Activated T-cell treated with anti-CD3 and anti-CD28 coated beads for 24 hours (primary cell): ENCODE measurements at places on chromosomes 1 and 21.

- DNase-seq = no peak
These were observed 77.6 kb upstream of the SYT6 start for GRCh38 chr1:114231301-114231700.

- no peak for DNase-seq
These were observed 90.0 kb downstream of the PAPPA2 start for GRCh38 chr1:176552999-176553398.

DNA sequence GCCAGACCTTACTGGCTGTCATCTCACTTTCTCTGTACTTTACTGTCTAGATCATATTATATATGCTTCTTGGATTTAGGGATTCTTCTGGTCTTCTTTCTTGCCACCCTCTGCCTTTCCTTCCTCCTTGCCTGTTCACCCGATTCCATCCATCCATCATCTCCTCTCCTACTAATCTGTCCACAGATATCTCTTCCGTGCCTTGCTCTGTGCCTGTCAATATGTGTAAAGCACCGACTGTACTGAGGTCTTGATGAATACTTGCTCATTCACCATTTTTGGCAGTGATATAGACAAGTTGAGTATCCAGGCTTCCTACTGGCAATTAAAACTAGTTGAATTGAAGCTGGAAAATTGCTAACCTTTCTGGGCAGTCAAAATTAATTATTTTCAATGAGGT, 8.1 kb downstream of the FMN2 start:
- no peak for DNase-seq

DNA sequence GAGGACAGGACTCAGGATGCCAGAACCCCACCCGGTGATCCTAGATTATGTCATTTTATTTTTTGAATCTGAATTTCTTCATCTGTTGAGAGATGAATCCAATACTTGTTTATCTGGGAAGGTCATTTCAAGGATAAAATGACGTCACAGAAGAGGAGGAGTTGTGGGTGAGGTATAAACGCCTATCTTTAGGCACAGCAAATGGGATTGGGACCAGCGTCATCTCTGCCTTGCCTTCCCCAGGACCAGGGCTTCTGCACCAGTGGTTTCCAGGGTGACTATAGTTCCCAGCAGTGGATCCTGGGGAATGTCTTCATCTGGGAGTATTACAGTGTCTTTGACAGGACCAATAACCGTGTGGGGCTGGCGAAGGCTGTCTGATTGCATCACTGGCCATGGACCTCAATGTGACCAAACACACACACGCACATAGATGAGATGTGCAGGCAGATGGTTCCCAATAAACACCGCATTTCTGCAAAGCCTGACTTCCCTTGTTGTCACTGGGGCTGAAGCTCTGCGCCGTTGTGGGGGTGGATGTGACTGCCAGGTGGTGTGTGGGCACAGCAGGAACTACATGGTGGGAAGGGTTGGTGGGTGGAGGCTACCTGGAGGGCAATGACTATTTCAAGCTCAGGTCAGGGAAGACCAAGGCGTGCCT, 28.1 kb downstream of the KCNA10 start:
- DNase-seq = no peak

GRCh38 chr1:3670823-3671265, 18.5 kb downstream of the TP73 start:
- no peak for DNase-seq

DNA sequence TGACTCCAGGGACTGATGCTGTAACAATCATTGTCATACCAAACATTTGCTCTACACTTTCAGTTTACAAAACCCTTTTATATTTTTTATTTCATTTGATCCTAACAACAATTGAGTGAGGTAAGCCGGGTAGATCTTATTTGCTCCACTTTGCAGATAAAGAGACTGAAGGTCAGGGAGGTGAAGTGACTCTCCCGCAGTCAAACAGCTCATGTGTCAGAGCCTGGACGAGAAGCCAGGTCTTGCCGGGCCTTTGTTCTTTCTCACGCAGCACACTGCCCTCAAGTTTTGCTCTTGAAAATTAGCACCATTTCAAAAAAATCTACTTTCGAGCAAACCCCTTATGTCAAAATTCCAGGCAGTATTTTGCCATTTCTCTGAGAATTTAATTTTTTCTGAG, 65.2 kb downstream of the CD247 start:
- no peak for DNase-seq

- no peak for DNase-seq
These were observed 111.8 kb downstream of the TAS1R2 start for GRCh38 chr1:18747671-18748070.

DNA sequence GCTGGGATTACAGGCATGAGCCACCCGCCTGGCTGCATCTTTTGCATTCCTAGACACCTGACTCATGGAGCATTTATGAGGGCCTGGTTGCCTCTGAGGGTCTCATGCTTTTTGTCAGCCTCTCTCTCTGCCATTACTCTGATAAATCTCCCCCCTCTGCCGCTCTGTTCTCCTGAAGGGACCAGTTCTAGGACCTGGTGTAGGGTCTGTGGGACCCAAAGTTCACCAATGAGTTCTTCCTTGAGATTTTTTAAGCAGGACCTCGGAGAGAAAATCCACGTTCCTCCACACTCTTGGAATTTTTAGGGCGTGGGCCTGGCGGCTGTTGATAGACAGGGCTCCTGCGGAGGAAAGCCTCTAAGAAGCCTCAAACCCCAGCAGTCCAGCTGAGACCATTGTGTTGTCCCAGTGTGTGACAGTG, 91.9 kb upstream of the ERRFI1 start:
- no peak for DNase-seq

GRCh38 chr1:33714421-33714820, 149.5 kb upstream of the HMGB4 start:
- DNase-seq = no peak

DNA sequence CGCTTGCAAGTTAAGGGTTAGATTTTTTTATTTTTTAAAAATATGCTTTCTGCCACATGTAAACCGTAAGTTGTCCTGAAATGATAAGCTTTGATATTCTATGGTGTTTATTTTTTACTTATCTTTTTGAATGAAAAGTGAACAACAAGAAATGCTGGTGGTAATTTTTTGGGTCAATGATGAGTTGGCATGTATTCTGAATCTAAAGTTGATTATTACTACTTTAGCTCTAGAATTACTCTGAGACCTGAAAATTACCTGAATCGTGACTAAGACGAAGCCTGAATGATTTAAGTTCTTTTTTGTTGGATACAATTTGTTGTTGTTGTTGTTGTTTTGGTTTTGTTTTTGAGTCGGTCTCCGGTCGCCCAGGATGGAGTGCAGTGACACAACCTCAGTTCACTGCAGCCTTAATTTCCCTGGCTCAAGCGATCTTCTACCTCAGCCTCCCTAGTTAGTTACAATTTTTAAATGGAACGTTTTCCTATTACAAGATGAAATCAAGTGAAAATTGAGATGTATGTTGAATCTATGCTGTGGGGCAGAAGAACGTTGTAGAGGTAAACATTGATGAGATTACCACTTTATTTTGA, 941 bp downstream of the RABGGTB start:
- DNase-seq = no peak

- no peak for DNase-seq
These were observed 92.7 kb upstream of the ATP1B1 start for GRCh38 chr1:169013821-169014220.

DNA sequence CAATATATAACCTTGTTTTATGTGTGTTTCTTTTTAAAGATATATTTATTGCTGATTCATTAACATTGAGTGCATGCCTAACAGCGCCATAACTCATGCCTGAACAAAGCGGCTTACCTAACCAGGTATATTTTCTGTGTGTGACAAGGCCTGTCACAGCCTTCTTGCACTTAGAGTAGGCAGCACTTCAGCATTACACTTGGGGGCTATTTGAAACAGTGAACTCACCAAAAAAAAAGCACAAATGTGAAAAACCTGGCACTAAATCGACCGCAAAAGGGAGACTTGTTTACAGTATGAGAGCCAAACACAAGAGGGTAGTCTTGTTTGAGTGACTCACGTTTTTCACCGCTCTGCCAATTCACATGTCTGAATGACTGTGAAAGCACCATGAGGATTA, 111.7 kb downstream of the DISP1 start:
- DNase-seq = no peak

- DNase-seq = no peak
These were observed 371.8 kb upstream of the POU3F1 start for GRCh38 chr1:38418195-38419030.

DNA sequence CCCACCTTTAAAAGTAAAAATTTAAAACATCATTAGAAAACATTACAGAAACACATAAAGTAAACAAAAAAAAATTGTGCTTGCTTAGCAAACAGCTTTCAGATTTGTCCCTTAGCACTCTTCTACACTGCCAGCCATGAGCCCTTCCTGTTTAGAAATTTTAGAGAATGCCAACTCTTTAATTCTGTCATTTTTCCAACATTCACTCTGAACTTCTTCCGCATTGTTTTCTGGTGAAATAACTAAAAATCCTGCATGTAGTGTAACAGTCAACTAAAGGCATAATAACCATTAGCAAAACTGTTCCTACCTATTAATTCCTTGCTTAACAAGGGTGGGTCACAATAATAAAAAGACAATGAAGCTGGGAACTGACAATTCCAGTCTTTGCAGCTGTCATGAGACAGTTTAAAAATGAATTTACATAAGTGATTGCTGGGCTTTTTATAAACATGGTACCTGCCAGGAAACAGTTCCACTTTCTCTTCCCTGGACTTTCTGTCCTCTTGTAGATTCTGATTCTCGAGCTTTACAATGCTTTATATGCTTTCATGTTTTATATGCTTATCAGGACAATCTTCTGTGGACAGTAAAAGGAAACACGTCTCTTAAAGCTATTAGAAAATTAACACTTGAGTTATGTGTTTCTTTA, 19.0 kb downstream of the GNG12 start:
- no peak for DNase-seq

DNA sequence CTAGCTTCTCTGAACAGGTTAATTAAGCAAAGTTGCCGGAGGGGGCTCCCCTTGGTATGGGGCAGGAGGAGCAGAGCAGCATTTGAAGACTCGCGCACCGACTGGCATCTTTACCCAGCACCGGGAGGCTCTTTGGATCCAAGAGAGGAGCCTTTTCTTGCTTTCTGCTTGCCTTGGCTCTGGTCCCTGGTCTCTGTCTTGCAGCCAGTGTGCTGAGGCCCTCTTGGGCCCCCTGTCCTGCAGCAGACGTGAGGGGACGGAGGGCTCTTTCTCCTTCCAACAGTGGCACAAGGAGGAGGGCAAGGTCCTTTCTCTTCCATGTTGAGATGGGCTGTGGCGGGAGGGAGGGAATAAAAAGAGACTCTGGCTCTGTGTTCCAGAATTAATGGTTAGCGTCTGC, 45.6 kb downstream of the ZBTB18 start:
- no peak for DNase-seq

GRCh38 chr1:20521960-20522861, 14.3 kb upstream of the MUL1 start:
- DNase-seq = peak; percentile 64

DNA sequence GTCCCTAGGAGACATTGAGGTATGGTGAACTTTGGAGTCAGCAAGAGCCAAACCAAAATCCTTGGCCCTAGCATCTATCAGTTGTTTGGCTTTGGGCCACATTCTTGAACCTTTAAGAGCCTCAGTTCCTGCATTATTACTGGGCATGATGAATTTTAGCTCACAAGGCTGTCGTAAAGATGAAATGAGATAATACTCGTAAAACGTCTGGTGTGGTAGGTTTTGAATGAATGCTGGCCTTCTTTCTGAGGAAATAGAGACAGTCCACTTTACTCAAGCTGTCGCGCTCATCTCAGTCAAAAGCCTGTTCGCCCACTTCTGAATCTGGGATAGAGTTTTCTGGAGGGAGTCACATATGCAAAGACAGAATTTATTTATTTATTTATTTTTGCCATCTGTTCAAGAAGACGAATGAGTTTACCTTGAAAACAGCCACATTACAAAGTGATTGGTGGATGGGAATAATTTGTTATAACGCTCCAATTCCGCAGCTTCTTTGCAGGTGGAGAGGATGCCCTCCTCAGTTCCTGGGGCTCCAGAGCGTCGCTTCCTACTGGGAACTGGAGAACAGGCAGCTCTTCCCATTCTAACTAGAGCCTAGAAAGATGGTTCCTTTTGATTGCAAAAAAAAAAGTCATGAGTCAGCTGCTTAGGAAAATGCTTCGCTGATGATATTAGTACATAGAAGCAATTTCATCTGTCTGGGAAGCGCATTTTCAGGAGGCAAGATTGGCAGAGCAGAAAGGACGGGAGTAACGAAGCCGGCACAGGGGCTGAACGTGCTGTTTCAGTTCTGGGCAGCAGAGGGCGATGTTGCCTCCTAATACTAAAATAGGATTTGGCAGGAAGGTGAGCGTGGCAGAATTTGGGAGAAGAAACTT, 49.9 kb upstream of the CYP2J2 start:
- peak; percentile 30 for DNase-seq

DNA sequence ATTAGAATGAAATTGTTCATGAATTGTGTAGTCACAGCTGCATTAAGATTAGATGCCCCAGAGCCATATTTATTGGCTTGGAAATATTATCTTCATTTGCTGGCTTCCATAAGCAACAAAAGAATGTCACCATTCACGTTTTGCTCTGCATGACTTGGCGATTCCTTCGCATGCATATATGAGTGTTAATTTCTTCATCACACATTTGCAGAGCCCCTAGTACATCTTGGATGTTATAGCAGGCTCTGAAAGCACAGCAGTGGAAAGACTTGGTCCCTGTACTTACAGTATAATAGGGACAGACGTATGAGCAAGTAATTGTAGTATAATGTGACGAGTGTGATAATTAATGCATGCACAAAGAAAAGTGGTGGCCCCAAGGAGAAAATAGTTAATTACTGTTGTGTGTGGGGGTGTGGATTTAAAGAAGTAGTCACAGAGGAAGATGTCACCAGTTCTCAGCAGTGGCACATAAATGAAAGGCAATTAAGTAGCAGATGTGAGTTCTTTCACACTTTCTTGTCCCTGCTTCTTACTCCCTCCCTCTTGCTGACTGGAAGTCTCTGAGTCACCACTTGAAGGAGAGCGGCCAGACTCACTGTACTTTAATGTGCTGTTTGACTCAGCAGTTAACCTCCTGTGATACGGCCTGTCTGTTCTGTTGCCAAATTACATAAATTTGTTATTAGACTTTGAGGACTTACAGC, 21.0 kb downstream of the S100A10 start:
- DNase-seq = no peak

DNA sequence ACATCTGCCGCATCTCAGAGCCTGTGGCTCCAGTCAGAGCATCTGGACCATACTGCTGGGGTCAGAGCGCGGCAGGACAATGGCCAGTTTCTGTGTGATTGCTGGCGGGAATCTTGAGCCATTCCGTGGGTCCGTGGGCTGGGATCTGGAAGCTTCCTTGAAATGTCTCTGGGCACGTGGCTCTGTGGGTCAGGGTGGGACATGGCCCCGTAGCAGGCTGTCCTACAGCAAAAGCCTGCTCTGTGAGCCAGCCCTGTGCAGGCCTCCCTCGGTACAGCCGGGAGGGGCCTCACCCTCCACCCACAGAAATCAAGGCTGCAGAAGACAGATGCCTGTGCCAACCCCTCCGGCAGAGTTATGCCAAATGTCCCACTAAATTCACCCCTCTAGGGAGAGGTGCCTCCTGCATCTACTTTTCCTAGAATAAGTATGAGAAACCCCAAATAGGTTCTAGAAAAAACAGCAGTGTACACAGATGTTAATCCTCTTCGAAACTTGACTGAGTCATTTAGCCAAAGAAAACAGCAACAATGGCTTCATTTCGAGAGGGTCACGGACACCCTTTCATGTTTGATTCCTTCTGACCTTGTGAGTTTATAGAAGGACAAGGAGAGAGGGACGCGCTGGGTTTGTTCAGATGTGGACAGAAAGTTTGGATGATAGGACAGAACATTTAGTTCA, 27.8 kb downstream of the COL18A1 start:
- no peak for DNase-seq

GRCh38 chr1:168053681-168054080, 83.0 kb downstream of the GPR161 start:
- DNase-seq = no peak

GRCh38 chr1:86705665-86705985, 1.2 kb downstream of the SH3GLB1 start:
- no peak for DNase-seq
